Stimulated activated memory B cell treated with anti-CD40 and anti-IgM and Interleukin-4, amounts not matched to agents 10 μg/mL and 1 μg/mL and 100 μg/mL, for 72 hours (primary cell): ENCODE measurements at places on chromosomes 13 and 19.

DNA sequence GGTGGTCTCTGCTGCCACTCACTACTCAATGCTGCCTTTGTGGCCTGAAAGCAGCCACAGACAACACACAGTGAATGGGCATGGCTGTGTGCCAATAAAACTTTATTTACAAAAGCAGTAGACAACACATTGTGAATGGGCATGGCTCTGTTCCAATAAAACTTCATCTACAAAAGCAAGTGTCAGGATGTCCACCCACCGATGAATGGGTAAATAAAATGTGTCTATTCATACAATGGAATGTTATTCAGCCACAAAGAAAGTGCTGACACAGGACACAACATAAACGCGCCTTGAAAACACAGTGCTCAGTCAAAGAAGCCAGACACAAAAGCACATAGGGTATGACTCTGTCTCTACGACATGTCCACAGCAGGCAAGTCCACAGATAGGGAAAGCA, 20.1 kb downstream of the ZSCAN5A start:
- no peak for ATAC-seq

DNA sequence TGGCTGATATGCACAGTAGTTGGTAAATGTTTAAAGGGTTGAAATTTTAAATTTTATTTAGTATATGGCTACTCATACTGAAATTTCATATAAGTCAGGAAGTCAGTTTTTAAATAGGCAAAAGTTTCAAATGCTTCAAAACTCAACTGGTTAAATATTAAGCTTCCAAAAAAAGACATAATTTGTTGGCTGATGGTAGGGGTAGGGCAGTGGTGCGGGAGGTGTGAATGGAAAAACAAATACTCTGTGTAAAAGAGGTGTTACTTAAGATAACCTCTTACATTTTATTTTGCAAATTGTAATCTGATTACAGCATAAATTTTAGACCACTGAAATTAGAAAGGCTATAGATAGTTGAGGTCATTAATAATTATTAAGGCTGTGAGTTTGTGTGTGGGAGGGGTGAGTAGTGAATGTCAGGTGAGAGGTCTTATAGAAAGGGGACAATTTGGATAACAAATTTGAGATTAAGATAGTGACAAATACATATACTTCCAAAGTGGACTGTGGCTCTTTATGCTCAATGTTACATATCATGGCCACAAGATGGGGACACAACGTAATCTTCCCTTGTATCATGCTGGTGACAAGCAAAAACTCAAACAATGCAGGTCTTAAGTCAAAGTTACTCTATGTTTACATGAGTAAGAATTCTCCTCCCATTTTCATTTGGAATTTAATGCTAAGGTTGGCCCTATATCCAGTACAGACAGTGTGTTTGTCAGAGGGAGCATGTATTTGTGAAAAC, 36.6 kb upstream of the OXGR1 start:
- ATAC-seq, result no peak

DNA sequence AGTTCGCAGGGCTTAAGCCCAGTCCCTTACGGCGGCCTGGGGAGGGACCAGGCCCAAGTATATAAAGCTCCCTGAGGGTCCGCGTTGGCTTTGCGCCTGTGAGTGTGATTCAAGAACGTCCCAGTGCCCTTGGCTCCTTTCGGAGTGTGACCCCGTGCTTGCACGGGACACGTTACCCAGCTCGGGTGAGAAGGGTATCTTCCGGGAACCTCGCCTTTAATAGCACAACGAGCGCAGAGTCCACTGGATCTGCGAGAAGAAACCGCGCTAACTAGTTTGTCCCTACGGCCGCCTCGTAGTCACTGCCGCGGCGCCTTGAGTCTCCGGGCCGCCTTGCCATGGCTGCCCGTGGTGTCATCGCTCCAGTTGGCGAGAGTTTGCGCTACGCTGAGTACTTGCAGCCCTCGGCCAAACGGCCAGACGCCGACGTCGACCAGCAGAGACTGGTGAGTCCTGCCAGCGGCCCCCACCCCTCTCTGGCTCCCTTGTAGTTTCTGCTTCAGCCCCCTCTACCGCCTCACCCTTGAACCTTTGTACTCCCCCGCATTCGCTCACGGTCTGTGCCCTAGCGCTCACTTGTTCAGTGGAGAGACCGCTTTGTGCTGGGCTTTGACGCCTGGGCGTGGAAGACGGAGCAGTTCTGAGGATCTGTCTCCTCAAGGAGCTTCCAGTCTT, at the start of gene DNAJC15:
DNAJC15 (plus strand) TSS at position 298 of the 675 bp plus-strand sequence; CDS start at position 339, 41 bp downstream.
- peak; percentile 91 for ATAC-seq

- ATAC-seq, result no peak
Measured at GRCh38 chr19:17848595-17849292, 962 bp upstream of the JAK3 start.

DNA sequence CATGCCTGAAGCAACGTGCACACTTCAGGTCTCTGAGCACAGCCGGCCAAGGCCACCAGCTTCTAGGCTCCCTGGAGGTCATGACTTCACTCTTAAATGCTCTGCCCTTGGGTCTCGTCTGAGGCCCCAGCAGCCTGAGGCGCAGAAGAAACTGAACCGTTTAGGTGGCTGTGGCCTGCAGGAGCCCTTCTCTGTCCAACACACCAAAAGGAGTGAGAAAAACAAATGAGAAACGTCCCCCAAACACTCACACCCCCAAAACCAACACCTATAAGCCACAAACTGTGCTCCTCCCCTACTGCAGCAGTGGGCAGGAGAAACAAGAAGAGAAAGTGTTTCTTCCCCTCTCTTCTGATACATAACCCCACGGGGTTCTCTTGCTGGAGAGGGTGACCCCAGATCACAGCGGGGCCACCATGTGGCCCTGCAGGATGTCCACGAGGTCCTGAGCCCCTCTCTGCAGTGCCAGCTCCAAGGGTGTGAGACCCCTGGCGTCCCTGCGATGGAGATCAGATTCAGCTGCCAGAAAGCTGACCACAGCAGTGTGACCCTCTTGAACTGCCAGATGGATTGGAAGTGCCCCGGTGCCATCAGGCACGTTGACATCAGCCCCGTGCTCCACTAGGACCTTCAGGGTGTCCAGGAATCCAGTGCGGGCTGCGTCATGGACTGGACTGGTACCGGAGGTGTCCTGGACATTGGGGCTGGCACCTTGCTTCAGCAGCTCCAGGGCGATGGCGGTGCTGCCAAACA, 1.0 kb upstream of the KRI1 start:
- ATAC-seq, result peak; percentile 45

GRCh38 chr19:8461891-8462290, 17.1 kb downstream of the HNRNPM start:
- no peak for ATAC-seq

DNA sequence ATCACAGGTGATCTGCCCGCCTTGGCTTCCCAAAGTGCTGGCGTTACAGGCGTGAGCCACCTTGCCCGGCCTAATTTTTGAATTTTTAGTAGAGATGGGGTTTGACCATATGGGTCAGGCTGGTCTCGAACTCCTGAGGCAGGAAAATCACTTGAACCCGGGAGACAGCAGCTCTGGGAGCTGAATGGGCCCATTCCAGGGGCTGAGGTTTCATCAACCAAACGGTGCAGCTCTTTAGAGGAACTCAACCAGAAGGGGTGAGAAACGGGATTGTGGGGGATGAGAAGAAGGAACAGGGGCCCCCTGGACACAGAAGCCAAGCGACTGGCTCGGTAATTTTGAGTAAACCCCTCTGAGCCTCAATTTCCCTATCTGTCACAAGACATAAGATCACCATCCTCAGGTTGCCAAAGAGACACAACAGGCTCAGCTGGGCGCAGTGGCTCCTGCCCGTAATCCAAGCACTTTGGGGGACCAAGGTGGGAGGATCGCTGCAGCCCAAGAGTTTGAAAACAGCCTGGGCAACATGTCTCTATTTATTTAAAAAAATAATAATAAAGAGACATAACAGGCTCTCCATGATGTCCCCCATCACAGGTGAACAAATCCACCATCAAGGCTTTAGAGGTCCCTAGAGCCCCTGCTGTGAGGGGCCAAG, 562 bp downstream of the IQCN start:
- no peak for ATAC-seq

- no peak for ATAC-seq
Measured at GRCh38 chr19:6866741-6867151, 20.6 kb upstream of the ADGRE1 start.

DNA sequence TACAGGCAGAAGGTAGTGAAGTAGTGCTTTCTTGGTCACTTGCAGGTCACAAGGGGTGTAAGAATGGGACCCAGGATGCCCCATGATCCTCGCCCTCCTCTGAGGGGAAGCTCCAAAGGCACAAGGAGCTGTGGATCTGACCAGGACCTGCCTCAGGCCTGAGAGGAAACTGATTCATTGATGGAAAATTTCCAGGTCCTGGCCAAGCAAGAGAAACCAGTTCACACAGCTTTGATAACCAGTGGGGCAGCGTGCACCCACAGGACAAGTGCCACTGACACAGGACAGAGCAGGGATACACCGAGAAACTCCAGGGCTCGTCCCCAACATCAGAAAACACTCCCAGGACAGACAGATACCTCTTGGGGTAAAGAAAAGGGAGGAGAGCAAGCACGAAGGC, 177.1 kb downstream of the RBM26 start:
- ATAC-seq, result no peak

GRCh38 chr19:44647144-44647543, 3.4 kb downstream of the PVR start:
- ATAC-seq, result no peak

GRCh38 chr13:94662274-94662945, 49.9 kb downstream of the SOX21 start:
- ATAC-seq, result no peak

DNA sequence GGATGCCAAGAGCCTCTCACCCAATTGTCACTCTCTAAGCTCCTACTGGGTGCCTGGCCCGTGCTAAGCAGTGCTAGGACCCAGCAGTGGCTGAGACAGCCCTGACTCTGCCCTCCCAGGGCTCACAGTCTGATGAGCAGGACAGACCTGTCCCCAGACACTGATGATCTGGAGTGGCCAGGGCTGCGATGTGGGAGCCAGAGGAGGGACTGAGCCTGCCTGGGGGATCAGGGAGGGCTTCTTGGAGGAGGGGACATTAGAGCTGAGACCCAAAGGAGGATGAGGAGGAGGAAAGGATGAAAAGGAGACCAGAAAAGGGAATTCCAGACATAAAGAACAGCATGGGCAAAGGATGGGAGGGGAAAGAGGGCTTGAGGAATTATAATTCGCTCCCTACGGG, 6.6 kb downstream of the ERCC1 start:
- ATAC-seq, result no peak

- ATAC-seq, result no peak
Measured at GRCh38 chr19:47471733-47472457, at the start of gene SLC8A2. SLC8A2 (minus strand) TSS chr19:47471893; CDS start chr19:47466403, 5,490 bp downstream.

- peak; percentile 69 for ATAC-seq
Measured at GRCh38 chr19:12884926-12885748, 1.9 kb downstream of the KLF1 start.

DNA sequence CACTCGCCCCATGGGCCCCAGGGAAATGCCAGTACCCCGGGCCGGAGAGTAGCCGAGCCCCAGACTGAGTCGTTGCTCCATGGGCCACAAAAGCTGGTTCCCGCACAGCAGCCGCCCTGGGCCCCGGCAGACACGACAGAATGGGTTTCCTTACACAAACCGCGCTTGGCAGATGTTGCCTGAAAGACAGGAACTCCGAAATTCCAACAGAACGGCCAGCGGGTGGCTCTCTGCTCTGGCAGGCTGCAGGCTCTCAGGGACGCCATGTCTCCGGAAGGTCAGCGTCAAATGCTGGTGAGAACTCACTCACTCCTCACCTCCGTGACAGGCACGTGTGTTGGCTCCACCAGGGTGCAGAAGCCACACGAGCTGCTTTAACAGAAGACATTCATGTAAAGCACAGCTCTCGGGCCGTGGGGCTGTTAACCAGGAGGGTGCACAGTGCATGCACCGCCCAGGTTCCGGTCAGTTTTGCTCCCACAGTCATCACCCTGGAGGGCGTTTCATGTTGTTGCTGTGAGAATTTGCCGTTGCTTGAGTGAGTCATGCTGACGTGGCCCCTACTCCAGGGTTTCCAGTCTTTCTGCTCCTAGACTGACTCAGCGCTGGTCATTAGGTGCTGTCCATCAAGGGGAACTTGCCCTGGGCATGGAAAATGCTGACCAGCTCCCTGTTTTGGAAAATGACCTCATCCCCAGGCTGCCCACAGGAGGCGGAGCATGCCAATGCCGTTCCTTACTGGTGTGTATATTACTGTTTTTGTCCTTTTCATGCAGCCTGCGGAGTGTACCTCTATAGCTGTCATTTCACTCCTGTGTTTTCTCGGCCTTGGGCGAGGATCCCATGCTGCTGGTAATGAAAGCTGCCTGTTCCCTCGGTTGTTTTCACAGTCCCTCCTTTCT, 44.8 kb downstream of the ANKRD10 start:
- ATAC-seq, result no peak

- no peak for ATAC-seq
Measured at GRCh38 chr13:51233117-51233826, 11.1 kb downstream of the FAM124A start.

GRCh38 chr19:56372281-56372680, 21.1 kb downstream of the ZNF582 start:
- ATAC-seq, result no peak

DNA sequence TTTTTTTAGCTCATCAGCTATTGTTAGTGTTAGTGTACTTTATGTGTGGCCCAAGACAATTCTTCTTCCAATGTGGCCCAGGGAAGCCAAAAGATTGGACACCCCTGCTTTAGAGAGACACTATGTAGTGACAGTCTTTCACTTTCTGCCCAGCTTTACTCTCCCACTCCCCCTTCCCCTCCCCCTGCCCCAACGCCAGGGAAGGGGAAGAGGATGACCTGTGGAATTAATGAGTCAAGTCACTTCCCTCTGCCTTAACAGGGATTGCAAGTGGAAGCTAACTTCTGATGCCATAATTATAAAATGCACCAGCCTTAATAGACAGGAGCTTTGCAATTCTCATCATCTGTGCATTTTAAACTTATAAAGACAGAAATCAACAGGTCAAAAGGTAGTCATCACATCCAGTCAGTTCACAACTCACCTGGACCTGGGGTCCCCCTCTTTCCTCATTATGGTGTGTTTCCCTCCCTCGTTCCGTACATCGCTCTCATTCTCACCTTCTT, 1.6 kb downstream of the ZNF415 start:
- ATAC-seq, result no peak

DNA sequence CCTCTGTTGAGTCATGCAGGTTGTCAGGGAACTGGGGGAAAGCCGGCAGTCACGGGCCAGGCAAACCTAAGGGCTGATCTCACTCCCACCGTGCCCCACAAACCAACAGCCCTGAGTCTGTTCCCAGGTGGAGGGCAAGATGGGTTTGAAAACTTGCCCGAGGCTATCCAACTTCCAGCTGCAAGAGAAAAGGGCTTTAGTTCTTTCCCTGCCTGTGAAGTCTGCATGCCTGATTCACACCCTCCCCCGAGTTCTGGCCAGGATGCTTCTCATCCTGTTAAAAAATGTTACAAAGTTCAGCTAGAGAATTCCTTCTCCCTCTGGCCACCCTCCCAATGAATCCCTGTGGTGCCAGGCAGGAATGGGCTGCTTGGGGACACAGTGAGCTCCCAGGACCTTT, 33.1 kb downstream of the MYO16 start:
- no peak for ATAC-seq

DNA sequence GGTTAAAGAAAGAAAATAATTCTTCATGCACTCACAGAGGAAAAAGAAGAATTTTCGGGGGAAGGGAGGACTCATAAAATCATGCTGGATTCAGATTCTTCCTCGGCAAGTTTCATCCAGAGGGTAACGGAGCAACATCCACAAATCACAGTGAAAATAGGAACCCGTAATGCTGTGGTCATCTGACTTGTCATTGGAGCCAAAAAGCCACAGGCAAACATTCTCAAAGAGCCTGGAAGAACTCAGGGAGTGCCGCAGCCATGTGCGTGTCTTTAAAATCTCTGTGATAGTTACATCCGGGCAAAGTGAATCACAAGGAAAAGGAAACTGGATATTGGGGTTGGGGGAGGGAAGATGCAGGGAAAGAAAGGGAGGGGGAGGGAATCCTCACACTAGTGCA, 33.0 kb upstream of the VSTM2B start:
- ATAC-seq, result no peak
